Upper lobe of left lung (tissue), 6 donors: ENCODE measurements at places on chromosomes 2 and 18. TPM values are rescaled to one million over a fixed set of nuclear protein-coding genes. Genes with fewer than 3 reads are reported as not detected.

FAM168B gene
- 22.0 TPM for total RNA-seq

LBX2 gene
- total RNA-seq: 1.3 TPM

DNAJB2 gene
- total RNA-seq: 71.2 TPM

INO80B gene
- 18.9 TPM for total RNA-seq

SLC5A7 gene
- total RNA-seq: 0.40 TPM

C2orf66 gene
- 0.30 TPM for total RNA-seq

ANKRD62 gene
- not detected for total RNA-seq

G6PC2 gene
- total RNA-seq: not detected

IL37 gene
- total RNA-seq: not detected

GREB1 gene
- 5.2 TPM for total RNA-seq

SPC25 gene
- total RNA-seq: 5.9 TPM

DGKD gene
- total RNA-seq: 66.1 TPM

CCDC148 gene
- 4.2 TPM for total RNA-seq

ZNG1B gene
- 32.9 TPM for total RNA-seq

MAP3K19 gene
- 1.3 TPM for total RNA-seq

CDH19 gene
- 3.1 TPM for total RNA-seq

IL1B gene
- total RNA-seq: 27.4 TPM

RAB6C gene
- total RNA-seq: not detected

ITGA6 gene
- 38.1 TPM for total RNA-seq

KLHL41 gene
- 1.3 TPM for total RNA-seq

MC2R gene
- total RNA-seq: not detected

SCLY gene
- total RNA-seq: 19.9 TPM

GKN1 gene
- total RNA-seq: not detected

INPP5D gene
- total RNA-seq: 25.9 TPM

SERPINB7 gene
- total RNA-seq: not detected

MRO gene
- total RNA-seq: not detected

PLGLB2 gene
- total RNA-seq: not detected

ADRA2B gene
- 0.15 TPM for total RNA-seq

NPPC gene
- total RNA-seq: not detected

ERICH2 gene
- total RNA-seq: 5.2 TPM
